ENCODE measurements at places on chromosomes 13 and 19. TPM values are rescaled to one million over a fixed set of nuclear protein-coding genes. Genes with fewer than 3 reads are reported as not detected.
A peak's percentile ranks its signal among the peaks of the same experiment; 100 is the strongest.

Gene DNAAF3
- total RNA-seq, result 0.59 TPM

Gene PINLYP
- 0.72 TPM for total RNA-seq

DNA sequence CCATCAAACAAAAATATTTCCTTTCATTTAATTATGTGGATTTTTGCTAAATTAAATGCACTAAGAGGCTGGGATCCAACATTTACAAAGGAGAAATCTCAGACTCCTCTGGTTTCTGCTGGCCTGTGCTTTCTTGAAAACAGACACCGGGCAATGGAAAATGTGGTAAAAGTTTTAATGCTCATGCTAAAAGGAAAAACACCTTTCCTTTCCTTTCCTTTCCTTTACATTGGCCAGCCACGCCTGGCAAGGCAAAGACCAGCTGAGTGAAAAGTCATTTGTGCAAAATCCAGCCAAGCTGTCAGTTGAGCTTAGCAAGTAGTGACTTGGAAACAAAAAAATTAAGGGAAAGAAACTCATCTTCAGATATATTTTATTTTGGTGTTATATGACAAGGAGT is 240.3 kb downstream of the LACC1 start:
- no peak overlapping the region for H3K27ac ChIP-seq

DNA sequence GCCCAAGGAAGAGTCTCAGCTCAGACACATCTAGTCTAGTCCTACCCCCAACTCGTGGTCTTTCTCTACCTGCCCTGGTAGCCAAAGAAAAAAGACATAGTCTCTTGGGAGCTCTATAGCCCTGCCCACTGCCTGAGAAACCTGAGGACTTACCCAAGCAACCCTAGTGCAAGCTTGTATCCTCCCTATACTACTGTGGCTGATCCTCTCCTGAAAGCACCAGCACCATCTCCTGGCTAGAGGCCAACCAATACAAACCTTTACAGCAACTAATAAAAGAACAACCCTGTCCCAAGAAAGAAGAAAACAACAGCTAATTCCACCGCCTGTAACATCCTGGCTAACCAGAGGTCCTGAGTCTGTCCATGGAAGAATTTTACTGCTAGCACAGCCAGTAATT is 532.4 kb downstream of the SLITRK6 start:
- no peaks in the 10 kb centered on the region for H3K27me3 ChIP-seq
- no peak for DNase-seq
- H3K36me3 ChIP-seq, result no peaks in the 10 kb centered on the region

- no peaks in the 10 kb centered on the region for H3K4me1 ChIP-seq
- no peaks in the 10 kb centered on the region for H3K36me3 ChIP-seq
Observed at GRCh38 chr13:43872181-43872580, 7.4 kb downstream of the CCDC122 start.

DNA sequence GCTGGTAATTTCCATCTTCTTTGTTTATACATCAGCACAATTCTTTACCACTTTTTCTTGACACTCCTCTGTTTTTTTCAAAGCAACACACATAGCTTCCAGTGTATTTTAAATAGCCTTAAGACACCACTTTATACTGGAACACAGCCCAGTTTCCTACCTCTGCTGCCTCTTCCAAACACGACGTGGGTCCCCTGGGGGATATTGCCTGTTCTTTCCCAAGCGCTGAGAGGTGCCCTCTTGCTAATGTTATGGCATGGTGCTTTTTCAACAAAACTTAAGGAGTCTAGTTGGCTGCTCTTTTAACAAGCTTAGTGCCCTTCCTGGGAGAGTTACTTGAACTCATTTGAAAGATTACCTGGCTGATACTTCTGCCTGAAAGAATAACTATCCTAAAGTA is 112.7 kb downstream of the OLFM4 start:
- H3K27ac ChIP-seq, result no peak overlapping the region
- peak; percentile 49 for DNase-seq
- H3K36me3 ChIP-seq, result no peaks in the 10 kb centered on the region
- H3K4me1 ChIP-seq, result no peaks in the 10 kb centered on the region
- no peaks in the 10 kb centered on the region for H3K27me3 ChIP-seq

DNA sequence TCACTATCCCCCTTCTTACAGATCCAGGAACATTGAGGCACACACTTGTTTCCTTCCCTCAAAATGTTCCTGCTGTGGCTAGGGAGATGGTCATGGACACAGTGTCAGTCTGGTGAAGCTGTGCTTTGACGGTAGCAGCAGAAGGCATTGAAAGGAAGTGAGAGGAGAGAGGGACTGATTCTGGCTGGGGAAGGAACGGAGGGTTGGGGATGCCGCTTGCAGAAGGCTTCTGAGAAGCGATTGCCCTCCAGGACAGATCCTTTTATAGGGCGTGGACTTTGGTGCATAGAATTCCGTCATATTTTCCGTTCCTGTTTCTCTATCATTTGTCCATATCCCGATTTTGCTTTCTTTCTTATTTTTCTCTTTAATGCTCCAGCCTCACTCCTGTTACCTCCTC is 14.1 kb upstream of the MYH14 start:
- H3K4me3 ChIP-seq, result no peak overlapping the region
- no peak overlapping the region for H3K27ac ChIP-seq
- no peaks in the 10 kb centered on the region for H3K4me1 ChIP-seq
- H3K27me3 ChIP-seq, result no peaks in the 10 kb centered on the region
- no peaks in the 10 kb centered on the region for H3K36me3 ChIP-seq

DNA sequence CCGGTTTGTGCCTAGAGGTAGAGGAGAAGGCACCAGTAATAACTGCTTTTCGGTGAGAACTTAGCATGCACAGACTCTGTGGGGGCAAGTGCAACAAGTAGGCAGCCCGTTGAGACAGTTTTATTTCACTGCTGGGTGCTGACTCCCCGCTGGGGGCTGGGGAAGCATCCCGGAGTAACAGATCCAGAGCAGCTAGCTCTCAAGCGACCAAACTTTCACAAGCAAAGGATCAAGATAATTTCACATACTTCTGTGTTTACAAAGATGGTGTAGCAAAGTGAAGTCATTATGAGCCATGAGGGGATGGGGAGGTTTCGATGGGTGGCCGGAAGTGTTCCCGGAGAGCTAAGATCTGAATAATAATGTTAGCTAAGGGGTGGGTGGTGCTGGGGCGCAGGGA is 2.8 kb downstream of the NACC1 start:
- DNase-seq, result peak; percentile 98
- peak overlapping the region; percentile 86 for H3K4me3 ChIP-seq
- H3K27ac ChIP-seq, result peak overlapping the region; percentile 96
- H3K36me3 ChIP-seq, result peaks cover 15% of the 10 kb centered on the region
- H3K4me1 ChIP-seq, result peaks cover 43% of the 10 kb centered on the region
- H3K27me3 ChIP-seq, result no peaks in the 10 kb centered on the region

DNA sequence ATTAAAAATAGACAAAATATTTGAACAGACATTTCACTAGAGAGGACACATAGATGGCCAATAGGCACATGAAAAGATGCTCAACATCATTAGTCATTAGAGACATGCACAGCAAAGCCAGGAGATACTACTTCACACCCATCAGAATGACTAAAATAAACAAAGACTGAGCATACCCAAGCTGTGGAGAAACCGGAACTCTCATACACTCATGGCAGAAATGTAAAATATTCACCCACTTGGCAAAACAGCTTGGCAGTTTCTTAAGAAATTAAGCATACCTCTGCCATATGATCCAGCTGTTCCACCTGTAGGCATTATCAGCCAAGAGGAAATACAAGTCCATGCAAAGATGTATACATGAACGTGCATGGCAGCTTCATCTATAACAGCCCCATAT is 213.4 kb downstream of the TSHZ3 start:
- H3K36me3 ChIP-seq, result no peaks in the 10 kb centered on the region
- H3K27me3 ChIP-seq, result no peaks in the 10 kb centered on the region
- H3K4me1 ChIP-seq, result peaks cover 20% of the 10 kb centered on the region
- no peak overlapping the region for H3K27ac ChIP-seq

DNA sequence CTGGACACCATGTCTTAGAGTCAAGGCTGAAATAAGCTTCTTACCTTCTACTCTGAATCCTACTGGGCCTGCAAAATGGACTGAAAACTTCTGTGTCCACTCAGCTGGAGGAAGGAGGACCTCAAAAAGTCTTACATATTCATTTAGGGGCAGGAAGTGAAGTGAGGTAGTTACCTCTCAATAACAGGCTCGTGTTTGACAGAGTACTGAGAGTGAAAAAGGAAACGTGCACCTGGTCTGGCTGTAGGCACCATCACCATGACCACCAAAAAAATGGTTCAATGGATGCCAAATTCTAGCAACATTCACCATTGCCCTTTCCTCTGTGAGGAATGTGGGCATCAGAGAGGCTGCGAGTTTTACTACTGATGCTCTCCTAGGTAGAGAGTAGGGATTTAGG is 176.2 kb downstream of the RFC3 start:
- H3K4me1 ChIP-seq, result no peaks in the 10 kb centered on the region
- no peak for DNase-seq
- H3K27ac ChIP-seq, result no peak overlapping the region

- H3K27ac ChIP-seq, result no peak overlapping the region
- DNase-seq, result peak; percentile 54
- no peak overlapping the region for H3K4me3 ChIP-seq
- no peaks in the 10 kb centered on the region for H3K36me3 ChIP-seq
Observed at GRCh38 chr13:36377826-36378468, 31.8 kb upstream of the SPART start.

DNA sequence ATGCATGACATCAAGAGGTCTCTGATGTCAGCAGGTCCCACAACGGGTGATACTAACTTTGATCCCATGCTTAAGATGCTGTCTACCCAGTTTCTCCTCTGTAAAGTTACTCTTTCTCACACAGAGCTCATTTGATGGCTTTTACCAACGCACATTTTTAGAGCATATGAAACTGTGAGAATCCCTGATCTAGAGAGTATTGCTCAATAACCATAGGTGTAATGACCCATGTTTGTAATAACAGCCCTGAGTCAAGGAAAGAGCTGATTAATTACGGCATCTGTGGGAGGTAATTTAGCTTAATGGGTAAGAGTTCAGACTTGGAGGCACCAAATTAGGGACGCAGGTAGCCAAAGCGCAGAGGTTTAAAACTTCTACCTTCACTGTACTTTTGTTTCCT is 18.0 kb upstream of the IZUMO2 start:
- H3K27me3 ChIP-seq, result no peaks in the 10 kb centered on the region
- no peaks in the 10 kb centered on the region for H3K4me1 ChIP-seq
- no peak overlapping the region for H3K27ac ChIP-seq

GRCh38 chr13:91946498-91947070 is 548.2 kb downstream of the GPC5 start:
- no peaks in the 10 kb centered on the region for H3K27me3 ChIP-seq
- H3K4me3 ChIP-seq, result no peak overlapping the region

All from osteoblast (primary cell).